Breast epithelium (tissue), 4 donors: ENCODE measurements at places on chromosomes 3 and 15. TPM values are rescaled to one million over a fixed set of nuclear protein-coding genes. Genes with fewer than 3 reads are reported as not detected.

Gene MYEF2
- 4.8 TPM for total RNA-seq

Gene MEX3B
- total RNA-seq, result 2.3 TPM

Gene WDR93
- 0.80 TPM for total RNA-seq

DNA sequence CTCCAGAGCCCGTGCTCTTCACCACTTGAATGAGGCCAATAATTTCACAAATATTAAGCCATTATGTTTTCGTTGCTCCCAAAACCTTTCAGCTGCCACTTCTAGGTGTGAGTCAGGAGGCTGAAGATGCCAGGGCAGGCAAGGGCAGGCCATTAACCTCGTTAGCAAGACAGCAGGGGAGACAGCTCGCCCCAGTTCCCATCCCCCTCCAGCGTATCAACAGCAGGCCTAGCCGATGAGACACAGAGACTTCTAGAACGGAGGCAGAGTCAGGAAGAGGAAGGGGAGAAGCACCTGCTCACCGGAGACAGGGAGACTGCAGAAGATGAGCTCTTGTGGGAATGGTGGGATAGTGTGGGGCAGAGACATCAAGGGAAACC lies 28.0 kb upstream of the PLA2G4E start:
- DNase-seq, result no peak

- no peak for DNase-seq
Measured at GRCh38 chr3:147377412-147378367, 28.7 kb downstream of the ZIC4 start.

- DNase-seq, result no peak
Measured at GRCh38 chr15:57245130-57245529, 131.2 kb upstream of the CGNL1 start.

DNA sequence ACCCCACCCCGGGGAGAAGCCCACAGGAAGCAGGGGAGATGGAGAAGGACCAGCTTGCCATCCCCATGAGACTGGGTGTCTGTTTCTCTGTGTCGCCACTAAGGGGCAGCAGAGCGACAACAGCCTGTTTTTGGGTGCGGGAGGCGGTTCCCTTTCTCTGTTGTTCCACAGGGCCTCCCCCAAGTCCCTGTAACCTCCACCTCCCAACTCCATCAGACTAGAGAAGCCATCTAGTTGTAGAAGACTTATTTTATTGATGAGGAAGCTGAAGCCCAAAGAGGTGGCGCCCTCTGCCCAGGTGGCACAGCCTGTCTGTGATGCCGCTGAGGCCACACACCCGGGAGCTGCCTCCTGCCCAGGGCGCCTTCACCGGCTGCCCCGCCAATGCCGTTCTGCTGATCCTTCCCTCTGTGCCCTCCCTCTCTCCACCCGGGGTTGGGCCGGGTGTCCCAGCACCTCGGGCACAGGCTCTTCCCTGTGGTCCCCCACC lies 3.9 kb upstream of the CCDC9B start:
- DNase-seq, result no peak

DNA sequence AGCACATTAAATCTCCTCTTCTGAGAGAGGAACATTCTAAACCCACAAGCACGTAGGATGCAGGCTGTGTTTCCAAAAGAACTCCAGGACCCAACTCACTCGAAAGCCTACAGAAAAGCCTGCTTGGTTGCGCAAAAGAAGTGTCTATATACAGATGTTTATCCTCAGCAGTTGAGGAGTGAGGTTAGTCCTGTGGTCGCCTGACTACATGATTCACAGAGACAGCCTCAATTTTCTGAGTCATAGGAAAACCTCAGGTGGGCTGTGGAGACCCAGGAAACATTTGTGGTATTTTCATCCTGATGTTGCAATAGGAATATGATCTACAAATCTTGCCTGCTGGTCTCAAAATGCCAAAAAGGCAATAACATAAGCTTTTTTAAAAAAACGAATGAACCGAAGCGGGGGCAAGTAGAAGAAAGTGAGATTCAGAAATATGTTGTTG lies 183.8 kb upstream of the THRB start:
- no peak for DNase-seq

DNA sequence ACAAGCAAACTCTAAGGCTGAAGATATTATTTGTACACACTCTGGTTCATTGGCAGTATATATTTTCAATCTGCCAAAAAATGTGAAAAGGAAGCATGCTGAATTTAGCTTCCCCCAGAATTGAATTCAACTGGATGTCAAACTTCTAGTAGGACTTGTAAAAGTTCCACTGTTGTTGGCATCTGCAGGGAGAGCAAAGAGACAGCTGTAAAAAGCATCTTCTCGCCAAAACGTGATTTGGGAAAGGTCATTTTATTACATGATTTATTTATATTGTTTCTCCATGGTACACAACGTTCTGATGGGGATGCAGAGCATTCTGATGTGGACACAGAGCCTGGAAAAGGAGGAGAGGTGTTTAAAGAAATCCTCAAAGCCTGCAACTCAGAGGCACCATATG lies 196.7 kb upstream of the ADAMTS9 start:
- DNase-seq, result no peak

DNA sequence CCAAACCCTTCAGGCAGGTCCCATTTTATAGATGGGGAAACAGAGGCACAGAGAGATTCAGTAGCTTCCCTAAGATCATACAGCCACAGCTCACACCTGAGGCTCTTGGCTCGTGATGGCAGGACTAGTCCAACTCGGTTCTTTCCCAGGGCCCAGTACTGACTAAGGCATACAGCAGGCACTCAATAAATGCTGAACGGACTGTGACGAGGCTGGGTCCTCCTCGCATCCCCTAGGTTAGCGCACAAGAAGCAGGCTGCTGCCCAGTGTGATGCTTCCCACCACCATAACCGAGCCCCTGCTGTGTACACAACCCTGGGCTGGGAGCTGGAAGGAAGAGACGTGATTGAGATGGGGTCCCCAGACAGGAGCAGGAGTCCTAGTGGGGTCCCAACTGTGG lies 24.9 kb downstream of the PLXND1 start:
- DNase-seq, result no peak
